ENCODE measurements at places on chromosomes 7 and 10.

- no peak for DNase-seq
Observed at GRCh38 chr10:123552760-123553554, 113.2 kb upstream of the GPR26 start.

DNA sequence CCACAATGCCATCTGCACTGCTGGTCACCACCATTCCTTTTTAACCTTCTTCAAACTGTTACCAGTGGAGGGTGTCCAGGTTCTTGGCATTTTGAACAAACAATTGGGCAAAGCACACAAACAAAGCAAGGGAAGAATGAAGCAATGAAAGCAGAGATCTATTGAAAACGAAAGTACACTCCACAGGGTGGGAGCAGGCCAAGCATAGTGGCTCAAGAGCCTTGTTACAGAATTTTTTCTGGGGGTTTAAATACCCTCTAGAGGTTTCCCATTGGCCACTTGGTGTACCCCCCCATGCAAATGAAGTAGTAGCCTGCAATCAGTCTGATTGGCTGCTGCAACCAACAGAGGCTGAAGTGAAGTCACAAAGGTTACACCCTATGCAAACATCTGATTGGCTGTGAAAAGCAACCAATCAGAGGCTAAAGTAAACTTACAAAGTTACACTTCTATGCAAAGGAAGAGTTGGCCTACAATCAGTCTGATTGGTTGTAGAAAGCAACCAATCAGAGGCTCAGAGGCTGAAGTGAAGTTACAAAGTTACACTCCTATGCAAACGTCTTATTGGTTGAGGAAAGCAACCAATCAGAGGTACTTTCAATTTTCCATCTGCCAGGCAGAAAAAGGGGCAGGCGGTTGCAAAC lies 103.2 kb upstream of the WAC start:
- DNase-seq, result no peak

DNA sequence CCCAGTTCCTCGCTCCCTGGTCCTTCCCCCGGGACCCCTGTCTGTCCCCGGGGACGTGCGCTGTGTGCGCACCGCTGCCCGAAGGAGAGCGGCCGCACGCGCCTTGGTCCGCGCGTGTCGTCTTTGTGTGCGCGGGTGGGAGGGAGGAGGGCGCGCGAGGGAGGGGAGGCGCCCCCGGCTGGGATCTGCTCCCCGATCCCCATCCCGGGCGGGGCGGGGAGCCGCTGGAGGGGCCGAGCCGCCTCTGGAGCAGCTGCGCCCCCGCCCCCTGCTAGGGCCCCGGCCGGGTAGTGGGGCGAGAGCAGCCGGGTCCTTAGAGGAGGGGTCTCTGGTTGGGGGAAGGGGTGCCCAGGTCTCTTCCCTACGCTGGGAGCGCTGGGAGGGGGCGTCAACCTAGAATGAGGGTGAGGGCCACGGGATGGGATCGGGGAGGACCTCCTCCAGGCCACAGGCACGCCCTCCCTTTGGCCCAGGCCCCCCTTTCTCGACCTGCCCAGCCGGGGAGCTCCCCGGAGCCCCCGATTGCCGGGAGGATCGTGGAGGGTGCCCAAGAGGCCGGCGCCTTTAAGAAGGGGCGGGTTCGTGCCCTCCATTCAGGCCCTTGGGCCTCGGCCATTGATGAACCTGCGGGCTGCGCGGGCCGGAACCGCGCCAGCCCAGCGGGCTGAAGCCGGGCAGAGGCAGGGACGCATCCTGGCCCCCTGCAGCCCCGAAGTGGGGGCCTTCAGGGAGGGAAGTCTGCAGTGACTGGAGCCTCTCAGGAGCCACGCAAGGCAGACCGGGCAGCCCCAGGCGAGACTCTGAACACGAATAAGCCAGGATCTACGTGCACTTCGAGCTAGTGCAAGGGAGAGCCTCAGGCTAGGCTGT lies 678 bp downstream of the SH2B2 start:
- peak; percentile 24 for DNase-seq

DNA sequence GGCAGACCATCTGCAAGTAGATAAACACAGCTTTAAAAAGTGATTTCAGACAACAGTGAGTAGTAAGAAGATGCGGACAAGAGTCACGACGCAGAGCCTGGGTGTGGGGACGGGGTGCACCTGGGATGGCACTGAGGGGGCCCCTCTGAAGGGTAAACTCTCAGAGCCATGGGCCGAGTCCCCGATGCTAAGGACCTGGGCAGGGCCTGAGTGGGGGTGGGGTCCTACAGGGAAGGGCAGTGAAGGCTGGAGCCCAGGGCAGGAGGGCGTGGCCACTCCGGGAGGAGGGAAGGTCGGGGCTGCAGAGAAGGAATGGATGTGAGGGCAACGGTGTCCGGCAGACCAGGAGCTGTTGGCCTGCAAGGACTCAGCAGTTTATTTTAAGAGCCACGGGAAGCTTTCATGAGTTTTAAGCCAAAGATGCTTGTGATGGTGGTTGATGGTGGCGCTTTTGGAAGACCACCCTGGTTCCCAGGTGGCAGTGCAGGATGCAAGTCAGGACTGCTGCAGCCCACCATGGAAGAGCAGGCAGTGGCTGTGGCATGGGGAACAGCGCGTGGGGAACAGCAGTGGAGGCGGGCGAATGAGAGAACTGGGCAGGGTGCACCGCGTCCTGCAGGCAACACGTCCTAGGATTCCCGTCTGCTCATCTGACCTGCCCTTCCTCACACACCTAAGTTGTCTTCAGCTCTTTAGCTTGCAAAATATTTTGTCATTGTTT lies 296.8 kb downstream of the DNAJB6 start:
- no peak for DNase-seq

DNA sequence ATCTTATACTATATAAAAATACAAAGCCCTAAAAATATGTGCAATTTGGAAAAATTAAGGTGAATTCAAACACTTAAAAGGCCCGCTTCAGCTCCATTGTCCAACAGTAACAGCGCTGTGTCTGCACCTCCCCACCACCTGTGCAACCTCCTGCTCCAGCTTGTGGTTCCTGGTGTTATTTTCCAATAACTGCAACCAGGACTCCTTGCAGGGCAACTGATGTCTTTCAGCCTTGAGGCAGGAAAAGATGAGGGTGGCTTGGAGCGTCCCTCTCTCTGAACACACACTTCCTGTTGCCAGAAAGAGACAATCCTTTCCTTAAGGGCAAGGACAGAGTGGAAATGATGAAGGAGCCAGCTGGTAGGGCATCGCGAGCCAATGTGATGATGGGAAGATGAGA lies 336.0 kb downstream of the GLRX3 start:
- DNase-seq, result no peak

GRCh38 chr10:60679388-60679990 lies 98.8 kb upstream of the CDK1 start:
- no peak for DNase-seq

- no peak for DNase-seq
Observed at GRCh38 chr7:116678780-116679179, 6.8 kb downstream of the MET start.

DNA sequence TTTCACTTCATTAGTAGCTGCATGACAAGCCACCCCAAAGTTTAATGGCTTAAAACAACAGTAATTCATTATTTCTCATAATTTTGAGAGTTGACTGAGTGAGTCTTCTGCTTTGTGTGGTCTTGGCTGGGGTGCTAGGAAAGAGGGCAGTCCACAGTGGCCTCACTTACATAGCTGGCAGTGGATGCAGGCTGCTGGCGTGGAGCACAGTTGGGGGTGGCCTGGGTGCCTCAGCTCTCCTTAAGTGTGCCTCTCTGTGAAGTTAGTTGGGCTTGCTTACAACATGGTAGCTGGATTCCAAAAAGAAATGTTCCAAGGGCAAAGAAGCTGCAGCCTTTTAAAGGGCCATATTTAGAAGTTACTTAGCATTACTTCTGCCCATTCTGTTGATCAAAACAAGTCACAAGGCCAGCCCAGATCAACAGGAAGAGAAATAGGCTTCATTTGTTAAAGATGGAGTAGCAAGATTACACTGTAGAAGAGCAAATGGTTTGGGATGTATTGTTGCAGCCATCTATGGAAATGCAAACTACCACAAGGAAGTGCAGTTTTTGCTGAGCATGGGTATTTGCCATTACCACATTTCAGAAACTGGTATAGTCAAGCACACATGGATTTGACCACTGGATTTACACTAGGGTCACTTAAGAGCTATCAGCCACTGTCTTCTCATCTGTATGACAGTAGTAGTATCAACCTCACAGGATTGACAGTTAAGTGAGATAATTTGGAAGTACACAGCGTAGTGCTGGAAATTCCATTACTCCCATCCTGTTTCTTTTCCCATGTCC lies 33.6 kb downstream of the ZEB1 start:
- no peak for DNase-seq

- DNase-seq, result no peak
Observed at GRCh38 chr7:44415510-44415909, 74.9 kb downstream of the NUDCD3 start.

- no peak for DNase-seq
Observed at GRCh38 chr10:88347022-88347421, 236.1 kb downstream of the RNLS start.

GRCh38 chr7:137734221-137734620 lies 112.6 kb downstream of the DGKI start:
- DNase-seq, result no peak

DNA sequence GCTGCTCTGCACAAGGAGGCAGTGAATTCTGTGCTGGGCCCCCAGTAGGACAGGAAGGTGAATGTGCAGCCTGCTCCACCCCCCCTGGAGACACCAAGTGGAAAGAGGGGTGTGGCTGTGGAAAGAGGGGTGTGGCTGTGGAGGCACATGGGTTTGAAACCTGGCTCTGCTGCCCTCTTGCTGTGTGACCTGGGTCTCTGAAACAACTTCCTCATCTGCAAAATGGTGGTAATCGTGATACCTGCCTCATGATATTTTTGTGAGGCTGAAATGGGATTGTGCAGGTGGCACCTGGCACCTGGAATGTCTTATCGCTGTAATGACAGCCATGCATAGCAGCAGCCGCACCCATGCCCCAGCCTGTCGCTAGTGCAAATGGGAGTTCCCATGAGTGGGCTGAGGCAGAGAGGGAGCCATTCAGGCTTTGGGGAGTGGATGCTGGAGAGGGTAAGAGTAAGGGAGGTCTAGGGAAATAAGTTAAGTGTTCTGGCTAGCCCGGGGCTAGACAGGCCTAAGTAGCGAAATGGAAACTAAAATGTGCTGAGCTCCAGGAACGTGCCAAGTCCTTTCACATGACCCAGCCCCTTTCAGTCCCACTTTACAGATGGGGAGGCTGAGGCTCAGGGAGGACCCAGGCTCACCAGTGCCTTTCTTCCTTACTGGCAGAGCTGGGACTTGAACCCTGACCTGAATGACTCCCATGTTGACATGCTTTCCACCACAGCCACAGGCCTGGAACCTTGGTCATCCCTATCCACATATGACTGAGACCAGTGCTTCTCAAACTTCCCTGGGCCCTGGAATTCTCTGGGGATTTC lies 35.0 kb downstream of the C10orf105 start:
- peak; percentile 56 for DNase-seq

- DNase-seq, result no peak
Observed at GRCh38 chr10:97016728-97017473, 168.9 kb downstream of the SLIT1 start.

GRCh38 chr10:74955796-74956195 lies 129.4 kb downstream of the KAT6B start:
- no peak for DNase-seq

GRCh38 chr7:30183749-30184369 lies 49.1 kb downstream of the MTURN start:
- DNase-seq, result no peak

GRCh38 chr7:36562121-36562520 lies 162.2 kb downstream of the AOAH start:
- no peak for DNase-seq

- no peak for DNase-seq
Observed at GRCh38 chr10:69865450-69865849, 63.7 kb downstream of the COL13A1 start.

- DNase-seq, result no peak
Observed at GRCh38 chr7:158532093-158532627, 55.5 kb downstream of the PTPRN2 start.

GRCh38 chr10:11560076-11560709 lies 51.3 kb downstream of the USP6NL start:
- no peak for DNase-seq

- DNase-seq, result no peak
Observed at GRCh38 chr10:124875596-124875995, 66.3 kb upstream of the ZRANB1 start.

DNA sequence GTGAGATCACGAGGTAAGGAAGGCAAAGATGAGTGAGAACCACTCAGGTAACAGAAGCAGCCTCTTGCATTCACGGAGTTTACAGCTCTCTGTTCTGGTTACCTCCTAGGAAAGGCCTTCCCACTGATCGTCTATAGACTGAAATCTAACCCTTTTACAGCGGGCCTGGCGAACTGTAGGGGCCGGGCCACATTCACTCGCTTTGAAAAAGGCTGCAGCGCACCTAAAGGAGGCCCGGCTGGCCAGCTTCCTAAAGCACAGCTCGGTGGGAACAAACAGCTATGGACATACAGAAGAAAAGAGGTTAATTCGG lies 565 bp downstream of the ATP5MK start:
- no peak for DNase-seq

GRCh38 chr10:112087953-112088456 lies 95.6 kb downstream of the GPAM start:
- no peak for DNase-seq

DNA sequence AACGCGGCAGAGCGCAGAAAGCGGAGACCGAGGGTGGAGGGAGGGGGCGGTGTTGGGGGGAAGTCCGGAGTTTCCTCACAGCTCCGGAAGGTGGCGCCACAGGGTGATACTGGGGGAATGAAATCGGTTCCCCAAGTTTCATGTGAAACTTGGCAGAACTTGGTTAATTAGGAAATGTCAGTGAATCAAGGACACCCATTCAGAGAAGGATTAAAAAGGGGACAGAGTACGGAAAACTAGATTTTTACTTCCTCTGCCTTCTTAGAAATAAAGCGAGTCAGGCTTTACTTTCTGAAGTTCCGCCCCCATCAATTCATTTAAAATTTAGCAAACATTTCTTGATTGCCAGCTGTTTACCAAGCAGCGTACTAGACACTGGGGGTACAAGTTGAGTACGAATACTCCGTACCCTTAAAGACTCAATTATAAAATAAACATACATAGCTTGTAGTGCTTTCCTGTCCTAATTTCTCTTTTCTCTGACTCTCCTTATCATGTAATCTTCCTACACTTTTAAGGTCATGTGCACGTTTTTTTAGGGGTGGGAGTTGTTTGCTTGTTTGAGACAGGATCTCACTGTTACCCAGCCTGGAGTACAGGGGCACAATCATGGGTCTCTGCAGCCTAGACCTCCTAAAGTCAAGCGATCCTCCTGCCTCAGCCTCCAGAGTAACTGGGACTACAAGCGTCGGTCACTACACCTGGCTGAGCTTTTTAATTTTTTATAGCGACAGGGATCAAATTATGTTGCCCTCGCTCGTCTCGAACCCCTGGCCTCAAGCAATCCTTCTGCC lies 644 bp upstream of the ABI1 start:
- DNase-seq, result no peak

GRCh38 chr10:22159979-22160378 lies 57.8 kb downstream of the EBLN1 start:
- DNase-seq, result no peak

DNA sequence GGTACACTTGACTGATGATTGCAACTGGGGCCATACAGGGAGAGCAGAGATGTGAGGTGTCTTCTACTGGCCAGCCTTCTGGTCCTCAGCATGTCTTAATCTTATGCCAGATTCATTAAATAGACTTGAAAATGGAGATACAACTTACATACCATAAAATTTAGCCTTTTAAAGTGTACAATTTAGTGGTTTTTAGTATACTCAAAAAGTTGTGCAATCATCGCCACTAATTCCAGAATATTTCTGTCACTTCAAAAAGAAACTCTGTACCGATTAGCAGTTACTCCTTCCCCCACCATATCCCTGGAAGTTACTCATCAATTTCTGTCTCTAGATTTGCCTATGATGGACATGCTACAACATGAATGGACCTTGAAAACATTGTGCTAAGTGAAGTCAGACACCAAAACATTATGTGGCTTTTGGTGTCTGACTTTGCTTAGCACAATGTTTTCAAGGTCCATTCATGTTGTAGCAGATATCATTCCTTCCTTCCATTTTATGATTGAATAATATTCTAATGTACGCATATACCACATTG lies 53.0 kb downstream of the SH2D4B start:
- DNase-seq, result no peak
